T-cell (primary cell): ENCODE measurements at places on chromosomes 3 and 15.

DNA sequence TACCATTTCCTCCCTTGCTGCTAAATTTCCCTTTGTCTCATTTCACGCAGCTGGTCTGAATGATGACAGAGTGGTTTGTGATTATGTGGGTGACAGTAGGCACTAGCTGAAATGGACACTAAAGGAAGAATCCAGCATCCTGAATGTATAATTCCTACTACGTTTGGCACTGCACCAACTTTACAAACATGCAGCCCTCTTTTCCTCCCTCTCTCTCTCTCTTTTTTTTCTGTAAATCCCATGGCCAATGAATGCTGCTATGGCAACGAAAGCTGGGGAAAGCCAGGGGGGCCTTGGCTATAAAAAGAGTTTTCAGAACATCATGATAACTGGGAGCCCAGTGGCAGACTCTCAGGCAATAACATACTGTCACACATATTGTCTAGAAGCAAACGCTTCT lies 367.2 kb upstream of the AGTR1 start:
- DNase-seq, result no peak

DNA sequence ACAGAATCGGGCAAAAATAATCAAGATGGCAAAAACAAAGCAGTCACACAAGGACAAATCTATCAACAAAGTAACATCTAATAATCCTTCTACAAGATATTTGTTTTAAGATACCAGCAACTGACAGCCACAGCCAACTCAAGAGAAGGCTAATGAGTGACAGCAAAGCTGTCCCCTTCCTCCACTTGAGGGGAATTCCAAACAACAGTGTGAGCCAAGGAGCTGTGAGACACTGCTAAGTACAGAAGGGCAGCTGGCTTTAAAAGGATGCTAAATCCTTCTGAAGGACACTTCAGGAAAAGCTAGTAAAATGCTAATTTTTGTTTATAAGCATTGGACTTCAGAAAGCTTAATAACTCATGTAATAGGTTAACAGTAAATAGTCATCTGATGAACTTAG lies 120.3 kb upstream of the GOLGA8J start:
- no peak for DNase-seq

DNA sequence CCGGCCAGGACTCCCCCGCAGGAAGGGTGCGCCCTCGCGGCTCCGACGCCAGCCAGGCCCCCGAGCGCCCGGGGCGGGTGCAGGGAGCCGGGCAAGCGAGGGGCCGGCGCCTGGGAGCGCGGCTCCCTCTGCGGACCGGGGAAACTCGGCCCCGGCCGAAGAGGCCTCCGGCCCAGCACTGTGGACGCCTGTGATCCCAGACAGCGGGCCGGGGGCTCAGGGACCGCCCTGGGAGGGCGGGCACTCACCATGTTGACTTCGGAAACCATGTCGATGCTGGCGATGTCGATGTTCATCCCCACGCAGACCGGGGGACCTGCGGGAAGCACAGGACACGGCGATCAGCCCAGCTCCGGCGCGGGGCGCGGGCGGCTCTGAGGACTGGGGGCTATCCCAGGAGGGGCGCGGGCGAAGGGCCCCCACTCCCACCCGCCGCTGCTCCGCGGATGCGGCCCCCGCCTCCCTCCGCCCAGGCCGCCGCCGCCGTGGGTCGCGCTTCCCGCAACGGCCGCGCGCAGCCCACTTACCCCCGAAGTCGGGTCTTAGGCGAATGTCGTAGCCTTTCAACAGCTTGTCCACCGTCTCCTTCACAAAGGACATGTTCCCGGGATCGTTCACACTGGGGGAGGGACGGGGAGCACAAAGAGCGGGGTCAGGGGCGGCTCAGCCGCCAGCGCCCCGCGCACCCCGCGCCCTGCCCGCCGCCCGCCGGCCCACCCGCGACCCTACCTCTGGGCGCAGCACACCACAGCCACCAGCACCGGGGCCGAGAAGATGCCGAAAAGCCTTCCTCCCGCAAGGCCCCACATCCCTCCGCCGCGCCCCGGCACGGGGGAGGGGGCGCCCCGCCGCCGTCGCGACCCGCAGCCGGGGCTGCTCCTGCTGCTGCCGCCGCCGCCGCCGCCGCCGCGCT lies at the start of gene GABRB3:
GABRB3 (minus strand) TSS at position 913 of the 913 bp plus-strand sequence.
- DNase-seq, result no peak

DNA sequence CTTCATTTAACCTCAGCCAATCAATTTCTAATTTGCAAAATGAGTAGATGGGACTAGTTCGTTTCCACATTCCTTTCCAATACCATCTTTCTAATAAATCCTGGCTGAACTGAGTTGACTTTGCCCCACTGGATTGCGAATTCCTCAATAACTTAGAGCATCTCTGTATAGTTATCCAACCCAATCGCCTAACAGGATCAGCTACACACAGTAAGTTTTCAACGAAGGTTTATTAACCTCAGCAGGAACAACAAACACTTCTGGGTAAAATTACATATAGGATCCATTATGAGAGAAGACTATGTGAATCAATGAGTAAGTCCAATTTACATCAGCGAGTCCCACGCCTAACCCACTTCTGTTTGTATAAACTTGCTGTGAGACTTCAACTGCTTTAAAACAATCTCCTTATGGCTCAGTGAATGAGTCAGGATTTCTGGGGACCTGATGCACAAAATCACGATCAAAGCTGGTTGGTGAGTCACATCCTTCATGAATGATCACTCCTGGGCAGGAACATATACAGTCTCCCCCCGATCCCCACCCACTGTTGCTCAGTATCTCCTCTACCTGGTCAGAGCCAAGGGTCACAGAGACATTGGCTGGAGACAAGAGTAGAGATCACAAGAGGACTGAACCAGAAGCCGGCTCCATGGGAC lies 142.8 kb downstream of the EDEM1 start:
- no peak for DNase-seq

GRCh38 chr3:129665024-129665768 lies 58.7 kb upstream of the PLXND1 start:
- DNase-seq, result no peak

- DNase-seq, result no peak
These were observed 478.2 kb upstream of the ROBO2 start for GRCh38 chr3:76561494-76562236.

DNA sequence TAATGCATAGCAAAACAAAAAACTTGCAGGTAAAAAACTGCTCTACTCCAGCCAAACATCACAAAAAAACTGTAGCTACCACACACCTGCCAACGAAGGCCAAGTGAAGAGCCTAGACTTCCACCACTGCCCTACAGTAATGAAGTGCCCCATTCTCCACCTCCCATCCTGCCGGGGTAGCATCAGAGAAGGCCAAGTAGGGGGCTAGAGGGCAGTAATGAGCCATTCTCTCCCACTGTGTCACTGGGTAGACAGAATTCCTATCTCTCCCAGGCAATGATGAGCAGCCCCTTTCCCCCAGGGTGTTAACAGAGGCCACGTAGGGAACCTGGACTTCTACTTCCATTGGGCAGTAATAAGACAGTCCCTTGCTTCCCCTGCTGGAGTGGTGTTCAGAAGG lies 9.5 kb downstream of the SEC22C start:
- no peak for DNase-seq

GRCh38 chr3:124131158-124131557 lies 139.2 kb upstream of the ROPN1 start:
- DNase-seq, result no peak

GRCh38 chr15:96333131-96334016 lies 2.9 kb downstream of the NR2F2 start:
- no peak for DNase-seq

DNA sequence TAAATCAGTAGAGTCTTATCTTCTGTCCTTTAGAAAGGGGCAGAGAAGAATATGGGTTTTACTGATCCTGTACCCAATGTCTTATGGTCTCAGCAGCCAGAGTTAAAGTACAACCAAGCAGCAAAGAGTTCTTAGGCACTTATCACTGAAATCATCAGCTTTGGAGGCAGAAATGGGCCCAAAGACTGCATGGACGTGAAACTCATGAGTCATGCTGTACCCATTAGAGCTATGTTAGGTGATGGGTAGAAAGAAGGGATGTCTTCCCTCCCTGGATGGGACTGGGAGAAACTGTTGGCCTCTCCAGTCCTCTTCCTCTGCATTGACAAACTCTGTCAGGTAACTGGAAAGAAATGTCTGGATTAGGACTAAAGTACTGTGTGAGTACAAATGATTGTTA lies 63.4 kb downstream of the EOMES start:
- DNase-seq, result no peak

- DNase-seq, result no peak
These were observed 701.8 kb downstream of the ZPLD1 start for GRCh38 chr3:103136621-103137020.

DNA sequence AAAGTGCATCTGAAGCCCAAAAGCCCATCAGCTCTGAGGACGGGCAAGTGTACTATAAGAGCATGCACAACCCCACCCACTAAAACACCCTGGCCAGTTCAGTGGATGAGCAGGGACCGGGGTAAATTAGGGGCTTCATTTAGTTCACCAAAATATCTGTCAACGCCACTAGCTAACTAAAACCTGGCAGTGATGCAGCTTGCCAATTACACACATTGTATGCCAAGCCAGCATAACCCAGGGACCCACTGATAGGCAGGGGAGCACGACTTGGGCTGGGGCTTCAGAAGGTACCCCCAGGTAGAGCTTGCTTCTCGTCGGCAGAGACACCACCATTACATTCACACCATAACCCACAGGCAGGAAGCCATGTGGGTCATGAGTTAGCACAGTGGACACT lies 47.0 kb downstream of the PTPN23 start:
- no peak for DNase-seq

GRCh38 chr3:115525731-115526130 lies 97.6 kb upstream of the GAP43 start:
- no peak for DNase-seq

DNA sequence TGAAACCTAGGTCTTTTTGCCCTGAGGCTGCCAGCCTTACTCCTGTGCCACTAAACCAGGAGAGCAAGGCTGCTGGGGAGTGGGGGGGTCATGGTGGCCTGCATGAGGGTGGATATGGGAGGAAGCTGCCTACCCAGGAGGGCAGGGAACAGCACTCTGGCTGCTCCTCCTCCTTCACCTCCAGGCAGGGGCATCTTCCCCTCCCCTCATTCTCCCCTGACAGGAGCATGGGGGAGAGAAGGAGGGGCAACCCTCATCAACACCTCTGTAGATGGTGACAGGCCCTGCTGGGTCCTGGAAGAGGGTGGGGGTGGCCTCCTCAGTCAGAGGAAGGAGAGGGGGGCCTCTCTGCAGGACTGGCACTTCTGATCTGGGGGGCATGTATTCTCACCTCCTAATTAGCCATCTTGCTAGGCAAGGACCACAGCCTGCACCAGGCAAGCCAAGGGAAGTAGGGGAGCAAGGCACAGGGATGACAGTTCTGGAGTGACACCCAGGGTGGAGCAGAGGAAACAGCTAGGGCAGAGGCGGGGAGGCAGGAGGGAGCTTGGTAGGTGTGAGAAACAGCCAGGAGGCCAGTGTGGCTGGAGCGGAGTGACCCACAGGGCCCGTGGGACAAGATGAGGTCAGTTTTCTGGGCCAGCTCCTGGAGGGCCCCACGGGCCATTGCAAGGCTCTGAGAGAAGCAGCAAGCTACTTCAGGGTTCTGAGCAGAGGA lies 4.9 kb downstream of the CCDC33 start:
- DNase-seq, result no peak

GRCh38 chr3:195224156-195224979 lies 46.6 kb downstream of the XXYLT1 start:
- DNase-seq, result no peak

DNA sequence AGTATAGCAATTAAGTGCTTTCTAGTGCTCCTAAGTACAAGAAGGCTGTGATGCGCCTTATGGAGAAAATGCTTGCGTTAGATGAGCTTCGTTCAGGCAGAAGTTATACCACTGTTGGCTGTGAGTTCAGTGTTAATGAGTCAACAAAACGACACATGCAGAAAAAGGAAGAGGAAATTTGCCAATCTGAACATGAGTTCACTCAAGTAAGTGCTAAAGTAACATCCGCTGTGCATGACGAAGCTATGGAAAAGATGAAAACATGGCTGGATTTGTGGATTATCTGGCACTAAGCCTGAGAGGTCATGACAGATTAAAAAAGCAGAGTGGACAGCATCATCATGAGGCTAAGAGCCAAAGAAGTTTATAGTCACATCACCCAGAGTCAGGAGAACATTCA lies 36.9 kb downstream of the SH3BP5 start:
- DNase-seq, result no peak

GRCh38 chr15:55239440-55240124 lies 42.8 kb upstream of the RSL24D1 start:
- no peak for DNase-seq

DNA sequence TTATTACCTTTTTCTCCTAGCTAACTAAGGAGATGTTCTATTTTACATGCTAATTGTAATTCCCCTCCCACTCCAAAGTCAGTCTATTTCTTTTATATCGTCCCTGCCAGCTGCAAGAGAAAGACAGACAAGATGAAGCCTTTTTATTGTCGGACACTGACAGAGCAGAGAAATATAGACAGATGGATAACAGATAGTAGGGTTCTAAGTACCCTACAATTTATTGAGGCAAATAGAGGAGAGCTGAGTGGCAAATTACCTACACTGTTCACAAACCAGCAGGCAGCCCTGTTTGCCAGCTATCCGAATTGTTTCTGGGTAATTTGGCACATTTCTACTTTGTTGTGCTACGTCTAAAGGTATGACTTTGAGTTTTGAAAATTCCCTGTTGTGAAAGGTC lies 392.3 kb upstream of the ZNF717 start:
- no peak for DNase-seq

- DNase-seq, result no peak
These were observed 478.5 kb upstream of the PROK2 start for GRCh38 chr3:72263223-72263990.

- DNase-seq, result no peak
These were observed 99.5 kb upstream of the KCNMB2 start for GRCh38 chr3:178436773-178437172.

GRCh38 chr3:16309558-16309957 lies 44.5 kb downstream of the OXNAD1 start:
- DNase-seq, result peak; percentile 35

- no peak for DNase-seq
These were observed 277.4 kb upstream of the CHRNA7 start for GRCh38 chr15:31752905-31753304.

DNA sequence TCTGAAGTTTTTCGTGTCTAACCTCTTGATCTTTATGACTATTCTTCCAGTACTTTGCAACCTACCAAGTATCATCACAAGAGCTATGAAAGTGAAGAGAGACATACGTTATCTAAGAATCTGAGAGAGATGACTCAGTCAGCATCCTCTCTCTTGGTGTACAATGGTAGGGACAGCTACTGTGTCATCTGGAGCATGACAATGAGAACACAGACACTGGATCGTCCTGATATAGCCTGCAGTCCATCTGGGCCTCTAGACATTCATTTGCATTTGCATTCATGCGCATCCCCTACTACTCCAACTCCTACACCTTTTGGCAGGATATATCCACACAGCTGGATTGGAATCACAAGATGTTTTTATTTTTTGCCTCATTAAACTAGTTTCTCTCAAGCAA lies 115.2 kb downstream of the PEX5L start:
- DNase-seq, result no peak

DNA sequence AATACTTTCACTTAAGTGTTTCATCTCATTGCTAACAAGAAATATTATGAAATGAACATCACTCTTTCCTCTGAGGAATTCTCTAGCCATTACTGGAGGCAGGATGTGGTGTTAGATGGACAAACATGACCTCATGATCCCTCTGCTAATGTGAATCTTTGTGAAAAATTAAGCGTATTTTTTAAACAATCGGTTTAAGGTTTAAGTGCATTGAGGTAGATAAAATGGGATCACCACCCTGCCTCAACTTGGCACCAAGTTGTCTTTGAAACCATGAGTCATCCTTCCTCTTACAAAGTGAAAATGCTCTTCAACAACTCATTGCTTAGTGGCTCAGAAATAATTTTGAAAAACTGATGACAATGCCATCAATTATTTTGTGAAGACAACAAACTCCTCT lies 76.0 kb upstream of the DCBLD2 start:
- DNase-seq, result no peak

- no peak for DNase-seq
These were observed 90.5 kb downstream of the TGFBR2 start for GRCh38 chr3:30696896-30697295.
